Stimulated activated CD8-positive, alpha-beta memory T cell treated with anti-CD3 and anti-CD28 coated beads, Interleukin-4, amount 100 ng/mL, for 1 hour (primary cell): ENCODE measurements at places on chromosomes 1 and 21.

GRCh38 chr1:226004396-226004795 is 5.3 kb upstream of the SDE2 start:
- no peak for DNase-seq

GRCh38 chr1:231546693-231547092 is 18.2 kb downstream of the TSNAX start:
- no peak for DNase-seq

- no peak for DNase-seq
These were observed 288.3 kb downstream of the TGFB2 start for GRCh38 chr1:218633238-218633988.

DNA sequence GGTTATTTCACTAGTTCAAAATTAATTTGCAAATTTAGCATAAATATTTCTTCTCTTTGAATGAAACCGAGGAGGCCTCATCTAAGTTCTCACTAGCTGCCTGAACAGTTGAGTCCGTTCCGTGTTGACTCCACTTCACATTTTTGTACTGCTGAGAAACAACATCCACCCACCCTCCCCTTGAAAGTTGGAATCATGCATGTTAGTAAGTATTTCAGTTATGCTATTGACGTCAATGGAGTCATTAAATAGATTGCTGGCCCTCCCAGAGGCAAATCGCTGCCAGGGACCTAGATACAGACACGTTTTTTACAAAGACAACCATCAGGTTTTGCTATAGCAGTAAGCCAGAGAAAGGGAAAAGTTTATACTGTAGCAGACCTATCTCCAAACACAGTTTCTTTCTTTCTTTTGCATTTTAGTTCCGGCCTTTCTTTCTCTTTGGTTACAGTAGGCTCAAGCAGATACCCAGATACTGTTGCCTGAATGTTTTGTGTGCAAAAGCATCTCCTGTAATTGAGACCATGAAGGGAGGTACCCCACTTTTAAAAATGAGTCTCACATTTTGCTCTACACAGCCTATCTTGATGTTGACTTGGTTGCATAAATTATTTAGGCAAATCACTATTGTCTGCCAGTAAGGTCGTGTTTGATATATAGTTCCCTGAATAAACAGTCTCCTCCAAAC is 262.6 kb upstream of the SGIP1 start:
- no peak for DNase-seq

DNA sequence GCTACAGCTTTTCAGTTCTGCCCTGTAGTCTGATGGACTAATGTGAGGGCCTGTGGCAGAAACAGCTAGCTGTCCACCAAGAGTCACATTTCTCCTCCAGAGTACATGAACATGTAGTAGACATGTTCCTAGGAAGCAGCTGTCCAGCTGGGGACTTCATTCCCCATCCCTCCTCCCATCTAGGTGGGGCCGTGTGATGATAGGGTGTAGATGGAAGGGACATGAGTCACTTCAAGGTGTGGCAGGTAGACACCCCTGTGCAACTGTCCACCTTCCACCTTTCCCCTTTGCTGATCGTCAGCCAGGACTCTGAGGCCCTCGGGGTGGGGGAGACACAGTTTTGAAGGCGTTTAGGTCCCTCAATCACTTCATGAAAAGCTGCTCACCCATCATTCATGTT is 3.6 kb upstream of the RD3 start:
- DNase-seq, result no peak

GRCh38 chr1:230376296-230376695 is 49.8 kb downstream of the PGBD5 start:
- no peak for DNase-seq
